Esophagus muscularis mucosa (tissue), 4 donors: ENCODE measurements at places on chromosomes 12 and 14.

- no peak for DNase-seq
Measured at GRCh38 chr14:61502459-61503093, 181.2 kb downstream of the PRKCH start.

DNA sequence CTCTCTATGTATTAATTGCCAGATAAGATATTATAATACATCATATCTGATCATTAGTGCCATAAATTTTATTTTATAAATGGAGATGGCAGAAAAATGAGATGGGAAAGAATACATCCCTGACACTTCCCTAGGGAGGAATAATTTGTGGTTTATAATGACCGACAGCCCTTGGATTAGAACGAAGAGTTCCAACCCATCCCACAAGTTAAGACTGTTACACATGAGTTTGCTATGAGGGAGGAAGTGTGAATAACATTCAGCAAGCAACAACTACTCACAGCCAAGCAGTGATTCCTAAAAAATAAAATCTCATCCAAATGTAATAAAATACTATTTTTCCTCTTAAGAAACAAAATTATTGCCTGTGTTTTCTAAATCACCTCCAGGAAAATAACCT lies 299.0 kb downstream of the CCDC91 start:
- no peak for DNase-seq

DNA sequence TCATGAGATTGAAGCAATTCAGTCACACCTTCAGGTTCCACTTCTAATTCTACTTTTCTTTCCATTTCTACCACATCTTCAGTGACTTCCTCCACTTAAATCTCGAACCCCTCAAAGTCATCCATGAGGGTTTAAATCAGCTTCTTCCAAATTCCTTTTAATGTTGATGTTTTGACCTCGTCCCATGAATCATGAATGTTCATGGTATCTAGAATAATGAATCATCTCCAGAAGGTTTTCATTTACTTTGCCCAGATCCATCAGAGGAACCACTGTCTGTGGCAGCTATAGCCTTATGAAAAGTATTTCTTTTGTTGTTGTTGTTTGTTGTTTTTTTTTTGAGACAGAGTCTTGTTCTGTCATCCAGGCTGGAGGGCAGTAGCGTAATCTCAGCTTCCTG lies 7.6 kb downstream of the RXYLT1 start:
- DNase-seq = no peak

DNA sequence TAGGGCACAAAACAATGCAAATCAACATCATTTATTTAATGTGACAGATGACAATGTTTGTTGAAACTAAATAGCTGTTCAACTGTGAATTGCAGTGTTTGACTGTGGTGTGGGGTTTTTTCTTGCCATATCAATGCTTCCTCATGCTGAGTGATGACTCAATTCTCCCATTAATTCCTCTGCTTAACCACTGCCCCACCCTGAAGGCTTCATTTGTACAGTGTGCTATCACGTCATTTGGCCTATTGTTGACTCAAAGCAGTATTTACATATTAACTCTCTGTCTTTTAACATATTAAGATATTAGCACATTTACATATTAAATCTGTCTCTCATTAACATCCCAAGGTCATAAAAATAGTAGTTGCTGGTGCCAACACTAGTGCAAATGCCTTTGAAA lies 164.8 kb upstream of the NRXN3 start:
- no peak for DNase-seq

GRCh38 chr12:14239350-14239934 lies 126.0 kb upstream of the ATF7IP start:
- no peak for DNase-seq

DNA sequence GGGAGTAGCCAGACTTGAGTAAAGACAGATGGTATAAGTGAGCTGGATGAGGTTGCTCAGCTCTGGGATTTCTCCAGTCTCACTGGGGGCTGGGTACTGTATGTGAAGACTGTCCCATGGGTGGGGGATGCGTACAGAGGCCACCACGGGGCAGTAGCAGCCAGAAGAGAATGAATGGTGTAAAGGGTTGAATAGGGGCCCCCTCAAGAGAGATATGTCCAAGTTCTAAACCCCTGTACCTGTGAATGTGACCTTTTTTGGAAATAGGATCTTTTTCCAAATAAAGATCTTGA lies 21.8 kb upstream of the BCDIN3D start:
- DNase-seq = no peak

DNA sequence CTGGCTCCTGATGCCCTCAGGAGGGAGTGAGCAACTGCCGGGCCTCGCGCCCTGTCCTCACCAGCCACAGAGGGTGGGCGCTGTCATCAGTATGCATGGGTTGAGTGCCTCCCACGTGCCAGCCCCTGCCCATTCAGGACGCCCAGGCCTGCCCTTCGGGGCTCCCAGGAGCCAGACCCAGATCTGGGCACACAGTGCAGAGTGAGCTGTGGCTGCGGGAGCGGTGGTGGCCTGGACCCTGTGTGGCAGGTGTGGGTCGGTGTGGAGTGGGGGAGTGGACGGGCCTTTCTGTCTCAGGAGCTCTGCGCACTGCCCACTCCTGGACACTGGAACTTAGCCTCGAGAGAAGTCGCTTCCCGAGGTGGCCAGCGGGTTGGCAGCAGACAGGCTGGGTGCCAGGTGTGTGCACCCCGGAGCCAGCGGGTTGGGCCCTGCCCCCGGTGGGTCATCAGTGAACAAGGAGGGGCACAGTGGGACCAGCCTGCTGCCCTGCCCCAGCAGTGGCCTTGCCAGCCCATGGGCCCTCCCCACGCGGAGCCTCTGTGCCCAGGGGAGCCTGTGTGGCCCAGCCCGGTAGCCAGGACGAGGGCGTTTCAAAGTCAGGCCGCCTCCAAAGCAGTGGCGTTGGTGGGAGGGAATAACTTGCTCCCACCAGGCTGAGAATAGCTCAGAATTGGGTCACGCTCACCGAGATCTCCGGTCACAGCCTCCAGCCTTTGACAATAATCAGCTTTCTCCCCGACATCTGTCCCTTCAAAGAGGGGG lies 9.5 kb downstream of the TRMT61A start:
- no peak for DNase-seq

DNA sequence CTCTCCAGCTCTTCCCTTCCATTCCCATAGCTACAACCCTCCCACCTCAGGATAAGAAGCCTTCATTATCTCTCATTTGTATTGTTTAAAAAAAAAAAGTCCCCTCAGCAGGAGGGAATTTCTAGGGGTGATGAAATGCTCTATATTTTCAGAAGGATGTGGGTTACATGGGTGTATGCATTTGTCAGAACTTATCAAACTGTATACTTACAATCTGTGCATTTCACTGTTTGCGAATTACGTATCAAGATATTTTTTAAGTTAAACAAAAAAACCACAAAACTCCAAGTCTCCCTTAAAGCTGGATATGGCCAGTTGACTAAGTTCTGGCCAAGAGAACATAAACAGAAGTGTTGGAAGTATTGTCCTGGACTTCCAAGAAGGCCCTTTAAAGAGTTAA lies 2.0 kb upstream of the FKBP11 start:
- no peak for DNase-seq

GRCh38 chr12:102197789-102198188 lies at the start of gene PMCH:
Gene PMCH, minus strand, starts transcription at chr12:102197833. Its CDS starts 63 bp downstream, at chr12:102197770.
- no peak for DNase-seq

- DNase-seq = no peak
Measured at GRCh38 chr14:91292491-91292890, 48.0 kb upstream of the GPR68 start.

GRCh38 chr14:103542605-103543088 lies 13.7 kb downstream of the TRMT61A start:
- no peak for DNase-seq

GRCh38 chr12:9331218-9331626 lies 123.0 kb upstream of the PZP start:
- no peak for DNase-seq

DNA sequence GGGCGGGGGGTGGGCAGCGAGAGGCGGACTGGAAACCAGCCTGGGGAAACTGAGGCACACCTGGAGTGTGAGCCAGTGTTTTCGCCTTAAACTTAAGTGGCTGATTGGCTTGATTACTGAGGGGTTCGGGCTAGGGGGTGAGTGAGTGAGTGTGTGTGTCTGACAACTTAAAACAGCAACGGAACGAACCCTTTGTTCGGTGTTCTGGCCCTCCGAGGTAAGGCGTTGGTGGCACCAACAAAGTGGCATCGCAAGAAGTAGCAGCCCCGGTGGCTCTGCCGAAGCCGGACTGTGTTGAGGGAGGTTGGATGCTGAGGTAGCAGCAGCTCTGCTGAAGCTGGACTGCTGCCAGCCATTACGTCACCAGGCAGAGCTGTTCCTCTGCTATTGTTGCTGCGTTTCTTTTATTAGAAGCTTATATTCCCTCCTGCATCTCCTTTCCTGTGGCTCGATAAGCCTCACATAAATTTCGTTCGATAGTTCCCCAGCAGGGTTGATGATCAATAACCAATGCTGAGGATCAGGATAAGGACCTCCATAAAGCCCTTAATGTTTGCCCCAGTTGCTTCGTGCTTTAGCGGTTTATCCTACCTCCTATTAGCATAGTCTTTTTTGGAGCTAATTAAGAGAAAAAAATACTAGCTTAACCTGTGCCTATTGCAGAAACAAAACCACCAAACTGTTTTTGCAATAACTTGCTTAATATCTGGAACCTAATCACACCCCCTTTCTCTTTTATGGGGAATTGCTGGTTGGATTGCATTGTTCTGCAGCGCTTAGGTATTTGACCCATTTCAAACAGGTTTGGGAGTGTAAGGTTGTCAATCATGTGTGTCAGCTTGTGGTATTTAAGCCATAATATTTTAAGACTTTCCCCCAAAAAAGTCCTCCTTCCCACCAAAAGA lies 1.3 kb downstream of the GPR137C start:
- peak; percentile 93 for DNase-seq

GRCh38 chr12:94500831-94501567 lies 41.3 kb upstream of the CEP83 start:
- DNase-seq = no peak

- no peak for DNase-seq
Measured at GRCh38 chr12:2248901-2249381, 196.2 kb downstream of the CACNA1C start.

DNA sequence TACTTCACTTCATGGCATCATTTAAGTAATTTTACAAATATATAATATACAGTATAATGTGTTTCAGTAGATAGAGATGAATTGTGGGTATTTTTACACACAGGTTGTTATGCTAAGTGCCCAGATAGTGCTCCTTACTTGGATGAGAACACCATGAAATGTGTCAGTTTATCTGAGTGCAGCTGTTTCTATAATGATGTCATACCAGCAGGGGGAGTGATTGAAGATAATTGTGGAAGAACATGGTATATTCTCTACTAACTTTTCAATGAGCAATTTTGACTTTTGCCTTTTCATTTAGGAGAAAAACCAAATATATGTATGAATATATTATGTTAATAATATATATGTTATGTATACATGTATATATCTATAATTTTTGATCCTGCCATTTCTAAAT lies 221.6 kb downstream of the LRRK2 start:
- DNase-seq = no peak
